Activated CD8-positive, alpha-beta memory T cell treated with anti-CD3 and anti-CD28 coated beads, Interleukin-2, amount 50 U/mL, for 48 hours (primary cell): ENCODE measurements at places on chromosomes 5 and 9.

DNA sequence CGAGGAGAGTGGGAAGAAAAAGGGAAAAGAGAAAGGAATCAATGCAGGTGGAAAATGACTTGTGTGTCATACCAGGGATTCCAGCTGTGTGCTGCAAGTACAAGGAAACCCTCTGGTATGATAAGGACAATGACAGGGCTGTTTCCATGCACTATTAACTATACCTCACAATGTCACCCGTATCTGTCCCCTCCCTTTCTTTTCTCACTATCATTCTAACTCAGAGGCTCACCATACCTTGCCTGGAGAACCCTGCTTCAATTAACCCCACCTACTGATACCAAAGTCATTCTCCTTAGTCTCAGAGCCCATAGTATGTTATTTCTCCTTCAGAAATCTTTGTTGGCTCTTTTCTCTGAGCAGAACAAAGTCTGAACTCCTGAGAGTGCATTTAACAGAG, 236.2 kb upstream of the NREP start:
- DNase-seq: no peak

- no peak for DNase-seq
These were observed 17.5 kb downstream of the TNIP1 start for GRCh38 chr5:151063142-151063989.

GRCh38 chr5:128228008-128228407, 144.4 kb downstream of the SLC12A2 start:
- DNase-seq: no peak

DNA sequence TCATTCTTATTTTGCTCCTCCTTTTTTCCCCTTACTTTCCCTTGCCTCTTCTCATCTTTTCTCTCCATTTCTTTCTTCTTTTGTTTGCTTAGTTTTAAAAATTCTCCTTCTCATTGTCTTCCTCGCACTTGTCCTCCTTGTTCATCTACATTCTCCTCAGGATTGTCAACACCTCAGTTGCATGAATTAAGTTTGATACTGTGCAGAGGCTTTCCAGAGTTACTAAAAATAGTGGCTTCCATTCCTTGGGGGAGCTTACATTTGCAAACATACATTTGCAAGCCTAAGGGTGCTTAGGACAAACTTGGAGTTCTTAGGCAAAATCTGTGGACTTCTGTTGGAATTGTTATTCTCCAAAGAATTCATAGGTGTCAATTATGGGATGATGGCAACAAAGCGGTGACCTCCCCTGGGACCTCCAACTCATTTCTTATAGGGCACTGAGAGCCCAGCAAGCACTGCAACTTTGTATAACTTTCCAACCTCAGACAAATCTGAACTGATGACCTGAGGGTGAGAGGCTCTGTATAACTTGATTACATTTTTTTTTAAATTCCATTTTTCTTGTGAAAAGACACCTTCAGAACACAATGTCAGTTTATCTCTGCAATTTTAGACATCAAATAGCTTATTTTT, 371.4 kb downstream of the TMEM38B start:
- no peak for DNase-seq

- DNase-seq: no peak
These were observed 631.4 kb upstream of the DMAC1 start for GRCh38 chr9:8430945-8431344.

DNA sequence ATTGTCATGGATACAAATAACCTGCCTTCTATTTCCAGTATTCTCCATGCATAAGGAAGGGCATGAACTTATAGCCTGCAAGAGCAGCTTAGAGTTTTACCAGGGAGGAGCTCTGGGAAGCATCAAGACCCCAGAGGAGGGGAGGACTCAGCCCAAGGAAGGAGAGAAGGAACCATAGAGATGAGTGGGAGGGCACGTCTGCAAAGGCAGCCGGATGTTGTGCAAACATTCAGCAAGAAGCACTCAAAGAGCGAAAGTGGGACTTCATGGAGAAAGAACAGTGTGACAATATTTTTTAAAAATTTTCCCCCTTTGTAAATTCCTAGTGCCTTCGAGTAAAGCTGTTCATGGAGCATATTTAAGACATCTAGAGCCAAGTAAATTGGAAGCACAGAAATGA, 270.1 kb upstream of the PTGER4 start:
- DNase-seq: no peak

GRCh38 chr5:10592601-10593000, 28.7 kb downstream of the ANKRD33B start:
- DNase-seq: peak; percentile 30

- no peak for DNase-seq
These were observed 37.5 kb downstream of the MAMDC2 start for GRCh38 chr9:70081120-70081495.

DNA sequence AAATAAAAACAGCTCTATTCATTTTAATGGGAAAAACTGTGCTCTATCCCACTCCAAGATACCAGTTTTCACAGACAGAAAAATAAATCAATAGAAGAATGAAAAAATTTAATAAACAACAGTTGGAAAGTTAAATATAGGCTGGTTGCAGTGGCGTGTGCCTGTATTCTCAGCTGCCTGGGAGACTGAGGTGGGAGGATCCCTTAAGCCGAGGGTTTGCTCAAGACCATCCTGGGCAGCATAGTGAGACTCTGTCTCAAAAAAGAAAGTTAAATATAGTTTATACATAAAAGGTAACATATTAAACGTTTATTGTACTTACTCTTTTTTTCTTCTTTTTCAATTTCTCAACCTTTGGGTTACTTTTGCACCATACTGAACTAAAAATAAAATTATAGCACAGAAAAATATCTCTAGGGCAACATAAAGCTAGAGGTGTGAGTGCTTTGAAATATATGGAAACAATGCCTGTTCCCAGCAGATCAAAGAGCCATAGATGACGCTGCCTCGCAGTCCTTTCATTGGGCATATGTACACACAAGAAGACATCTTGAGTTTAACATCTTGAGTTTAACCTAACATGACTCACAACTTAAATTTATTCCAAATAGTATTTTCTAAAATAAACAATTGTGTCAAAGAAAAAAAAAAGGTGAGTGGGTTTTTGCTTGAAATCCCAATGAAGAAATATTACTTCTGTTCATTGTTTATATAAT, 25.7 kb upstream of the KLF9 start:
- DNase-seq: no peak

DNA sequence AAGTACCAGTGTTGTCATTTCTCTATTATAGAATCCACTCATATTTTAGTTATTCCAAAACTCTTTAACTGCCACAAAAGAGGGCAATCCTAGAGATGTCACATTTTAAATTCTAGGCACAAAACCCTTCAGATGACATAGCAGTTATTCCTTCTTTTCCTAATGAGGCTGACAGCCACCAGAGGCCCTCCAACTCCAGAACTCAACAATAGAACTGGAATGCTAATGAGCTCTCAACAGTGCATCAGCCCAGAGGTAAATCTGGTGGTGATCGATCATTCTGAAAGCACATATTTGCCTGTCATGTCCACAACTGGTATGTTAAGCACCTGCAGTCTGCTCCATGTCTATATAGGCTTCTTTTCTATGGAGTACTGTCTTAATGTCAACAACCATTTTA, 40.2 kb upstream of the RAB3C start:
- DNase-seq: no peak

DNA sequence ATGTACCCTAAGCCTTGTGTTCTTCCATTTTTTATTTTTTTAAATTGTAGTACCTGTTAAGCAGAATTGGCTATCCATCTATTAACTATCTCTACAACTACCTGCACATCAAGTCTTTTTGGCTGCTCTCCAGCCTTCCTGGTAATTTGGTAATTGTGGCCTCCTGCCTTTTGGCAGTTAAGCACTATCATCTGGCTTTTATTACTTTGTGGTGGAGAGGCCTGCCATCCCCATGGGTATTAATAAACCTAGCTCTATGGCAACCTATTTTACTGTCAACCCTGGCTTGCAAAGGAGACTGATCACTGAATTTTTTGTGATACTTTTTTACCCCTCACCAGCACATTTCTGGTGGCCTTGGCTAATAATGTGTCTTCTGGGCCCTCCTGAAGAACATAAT, 20.5 kb downstream of the SELENOP start:
- DNase-seq: no peak

- no peak for DNase-seq
These were observed 51.0 kb downstream of the OTULIN start for GRCh38 chr5:14715481-14715880.

GRCh38 chr5:179142434-179143198, 82.4 kb downstream of the ZNF354C start:
- DNase-seq: no peak

- DNase-seq: no peak
These were observed 29.2 kb downstream of the KLF4 start for GRCh38 chr9:107460153-107461023.

DNA sequence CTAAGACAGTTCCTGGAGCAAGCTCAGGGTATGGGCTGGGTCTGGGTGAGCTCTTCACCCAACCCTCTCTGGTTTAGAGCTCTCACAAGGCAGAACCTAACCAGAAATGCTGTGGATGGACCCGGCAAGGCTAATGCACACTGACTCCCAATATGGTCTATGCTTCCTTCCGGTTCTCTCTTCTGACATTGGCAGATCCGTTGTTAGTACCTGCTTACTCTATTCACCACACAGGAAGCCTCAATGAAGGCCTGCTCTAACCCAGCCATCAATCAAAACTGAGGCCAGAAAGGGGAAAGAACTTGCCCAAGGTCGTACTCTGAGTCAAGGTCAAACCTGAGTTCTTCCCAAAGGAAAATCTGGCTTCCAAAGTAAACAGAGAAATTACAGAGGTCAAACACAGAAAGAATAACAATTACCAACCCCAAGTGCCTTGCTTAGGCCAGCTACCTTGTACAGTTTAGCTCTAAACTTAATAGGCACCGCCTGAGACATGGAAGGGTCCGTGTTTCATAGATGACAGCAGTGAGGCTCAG, 46.0 kb upstream of the AKNA start:
- no peak for DNase-seq

- DNase-seq: no peak
These were observed 183.1 kb upstream of the S1PR3 start for GRCh38 chr9:88808019-88808656.

GRCh38 chr9:135551031-135551430, 5.1 kb downstream of the OBP2A start:
- DNase-seq: no peak

- no peak for DNase-seq
These were observed 194.4 kb upstream of the TLE4 start for GRCh38 chr9:79377339-79377855.

DNA sequence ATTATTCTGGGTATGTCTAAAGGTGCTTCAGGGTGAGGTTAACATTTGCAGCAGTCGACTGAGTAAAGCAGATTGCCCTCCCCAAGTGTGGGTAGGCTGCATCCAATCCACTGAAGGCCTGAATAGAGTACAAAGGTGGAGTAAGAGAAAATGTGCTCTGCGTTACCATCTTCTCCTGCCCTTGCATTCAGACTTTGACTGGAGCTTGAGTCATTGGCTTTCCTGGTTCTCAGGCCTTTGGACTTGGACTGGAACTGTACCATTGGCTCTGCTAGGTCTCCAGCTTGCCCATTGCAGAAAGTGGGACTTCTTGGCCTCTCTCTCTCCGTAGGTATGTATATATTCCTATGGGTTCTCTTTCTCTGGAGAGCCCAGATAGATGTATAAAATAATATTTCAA, 120.9 kb upstream of the CNTLN start:
- no peak for DNase-seq

DNA sequence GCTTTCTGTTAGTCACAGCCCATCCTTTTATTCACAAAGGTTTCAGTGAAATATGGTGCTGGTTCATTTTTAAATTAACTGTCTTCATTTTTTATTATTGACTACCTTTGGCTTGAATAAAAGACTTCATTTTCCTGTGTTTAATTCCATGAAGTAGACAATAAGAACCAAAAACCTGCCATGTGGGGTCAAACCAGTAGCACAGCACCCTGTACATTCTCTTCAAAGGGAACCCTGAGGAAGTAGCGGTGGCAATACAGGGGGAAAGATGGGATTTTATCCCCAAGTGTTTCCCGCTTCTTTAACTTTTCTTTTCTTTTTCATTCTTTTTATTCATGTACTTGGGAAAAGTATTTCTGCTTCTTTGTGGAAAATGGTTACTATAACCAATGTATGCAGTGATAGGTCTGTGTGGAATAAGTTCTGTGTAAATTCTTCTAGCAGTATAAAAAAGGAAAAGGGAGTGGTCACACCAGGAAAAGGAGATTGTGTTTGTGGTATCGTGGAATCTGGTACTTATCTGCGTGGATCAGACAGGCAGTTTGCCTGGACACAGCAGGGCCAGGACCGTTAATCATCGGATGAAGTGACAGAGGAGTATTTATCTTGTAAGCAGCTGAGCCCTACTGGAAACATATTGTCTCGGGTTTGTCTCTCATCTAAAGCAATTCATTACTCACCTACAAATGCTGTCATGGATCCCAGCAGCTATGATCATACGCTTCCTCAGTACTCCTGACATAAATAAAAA, 94.2 kb downstream of the PPIC start:
- no peak for DNase-seq
